ENCODE measurements at places on chromosomes 1 and 21.

DNA sequence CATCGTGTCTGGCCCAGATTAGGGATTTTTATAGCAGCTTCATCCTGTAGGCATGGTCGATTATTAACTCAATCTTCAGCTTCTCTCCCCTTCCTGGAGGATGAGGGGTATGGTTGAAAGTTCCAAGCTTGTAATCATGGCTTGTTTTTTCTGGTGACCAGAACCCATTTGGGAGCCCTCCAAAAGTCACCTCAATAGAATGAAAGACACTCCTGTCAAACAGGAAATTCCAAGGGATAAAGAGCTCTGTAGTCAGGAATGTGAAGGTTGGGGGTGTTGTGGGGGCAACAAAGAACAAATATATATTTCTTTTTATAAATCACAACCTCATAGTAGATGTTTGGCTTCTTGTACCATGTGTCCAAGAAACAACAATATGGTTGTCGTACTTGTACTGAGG lies 212.7 kb upstream of the ESRRG start:
- no peak for DNase-seq

GRCh38 chr1:113396585-113396984 lies 6.3 kb downstream of the MAGI3 start:
- DNase-seq = no peak

DNA sequence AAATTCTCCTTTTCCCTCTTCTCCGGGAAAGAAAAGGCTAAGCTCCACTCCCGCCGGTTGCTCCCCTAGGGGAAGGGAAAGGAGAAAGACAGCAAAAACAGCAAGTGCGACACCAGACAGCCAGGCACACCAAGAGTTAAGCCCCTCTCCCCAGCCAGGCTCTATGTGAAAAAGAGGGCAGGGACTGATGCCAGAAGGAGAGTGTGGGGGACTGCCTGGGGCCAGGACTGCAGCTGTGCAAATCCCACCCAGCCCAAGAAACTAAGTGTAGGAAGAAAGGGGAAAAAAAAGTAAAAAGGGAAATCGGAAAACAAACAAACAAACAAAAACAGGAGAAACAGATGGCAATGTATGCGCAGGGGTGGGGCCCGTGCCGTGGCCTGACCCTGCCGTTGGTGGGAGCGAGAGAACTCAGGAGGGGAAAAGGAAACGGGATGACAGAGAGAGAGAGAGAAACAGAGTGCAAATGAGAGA lies 27.7 kb upstream of the FMO1 start:
- no peak for DNase-seq

DNA sequence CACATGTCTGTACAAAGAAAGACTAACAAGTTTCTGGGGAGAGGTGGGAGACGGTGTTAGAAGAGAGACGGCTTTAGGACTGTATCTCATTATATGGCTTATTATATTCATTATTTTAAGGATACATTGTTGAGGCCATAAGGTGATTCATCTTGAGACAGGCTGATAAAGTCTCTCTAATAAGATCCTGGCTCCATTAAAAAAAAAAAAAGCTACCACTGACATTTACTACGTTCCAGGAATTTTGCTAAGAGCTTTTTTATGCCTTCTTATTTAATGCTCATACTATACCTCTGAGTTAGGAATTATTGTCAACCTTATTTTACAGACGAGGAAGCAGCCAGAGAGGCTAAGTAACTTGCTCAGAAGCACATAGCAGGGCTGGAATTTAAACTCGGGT lies 173.7 kb downstream of the GABPA start:
- DNase-seq = no peak

GRCh38 chr1:50047916-50048694 lies 24.4 kb upstream of the AGBL4 start:
- DNase-seq = no peak

GRCh38 chr1:156259805-156260204 lies 11.9 kb upstream of the PAQR6 start:
- no peak for DNase-seq

- DNase-seq = no peak
Measured at GRCh38 chr1:193338194-193338593, 151.8 kb upstream of the B3GALT2 start.

DNA sequence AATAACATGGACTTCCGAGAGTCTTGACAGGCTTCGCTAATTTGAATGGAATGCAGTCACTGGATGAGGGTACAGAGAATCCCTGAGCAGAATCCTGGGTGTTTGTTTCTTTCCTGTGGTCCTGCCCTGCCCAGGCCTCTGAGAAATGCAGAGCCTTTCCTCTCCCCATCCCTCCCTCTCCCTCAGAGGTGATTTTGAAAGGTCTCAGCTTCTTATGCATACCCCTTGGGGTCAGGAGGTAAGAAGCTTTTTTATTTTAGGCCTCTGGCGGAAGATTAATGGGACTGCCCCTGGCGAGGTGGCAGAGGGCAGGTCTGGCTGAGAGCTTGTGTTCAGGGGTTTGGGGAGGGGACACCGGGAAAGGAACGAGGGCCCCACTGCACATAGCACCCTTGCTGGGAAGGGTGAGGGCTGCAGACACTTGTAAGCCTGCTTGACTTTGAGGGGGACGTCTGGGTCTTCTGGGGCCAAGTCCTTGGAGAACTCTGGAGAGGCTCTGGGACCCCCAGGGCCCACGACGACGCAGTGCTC lies 116.5 kb upstream of the SLC45A1 start:
- no peak for DNase-seq

DNA sequence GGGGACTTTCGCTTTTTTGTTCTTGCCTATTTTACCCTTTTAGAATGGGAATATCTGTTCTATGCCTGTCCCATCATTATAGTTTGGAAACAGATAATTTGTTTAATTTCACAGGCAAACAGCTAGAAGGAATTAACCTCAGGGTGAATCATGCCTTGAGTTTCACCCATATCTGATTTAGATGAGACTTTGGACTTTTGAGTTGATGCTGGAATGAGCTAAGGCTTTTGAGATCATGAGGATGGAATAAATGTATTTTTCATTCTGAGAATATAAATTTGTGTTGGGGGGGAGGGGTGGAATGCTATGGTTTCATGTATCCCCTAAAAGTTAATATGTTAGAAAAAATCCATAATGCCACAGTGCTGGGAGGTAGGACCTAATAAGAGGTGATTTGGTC lies 56.1 kb upstream of the TACSTD2 start:
- no peak for DNase-seq

DNA sequence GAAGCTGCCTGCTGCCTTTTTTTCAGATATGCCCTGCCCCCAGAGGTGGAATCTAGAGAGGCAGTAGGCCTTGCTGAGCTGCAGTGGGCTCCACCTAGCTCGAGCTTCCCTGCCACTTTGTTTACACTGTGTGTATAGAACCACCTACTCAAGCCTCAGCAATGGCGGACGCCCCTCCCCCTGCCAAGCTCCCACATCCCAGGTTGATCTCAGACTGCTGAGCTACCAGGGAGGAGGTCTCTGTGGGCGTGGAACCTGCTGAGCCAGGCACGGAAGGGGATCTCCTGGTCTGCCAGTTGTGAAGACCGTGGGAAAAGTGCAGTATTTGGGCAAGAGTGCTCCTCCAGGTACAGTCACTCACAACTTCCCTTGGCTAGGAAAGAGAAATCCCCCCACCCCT lies 65.1 kb downstream of the MSH4 start:
- DNase-seq = no peak

- no peak for DNase-seq
Measured at GRCh38 chr1:55062801-55063576, 23.6 kb downstream of the PCSK9 start.

- DNase-seq = no peak
Measured at GRCh38 chr1:156419854-156420204, 50.8 kb downstream of the RHBG start.

DNA sequence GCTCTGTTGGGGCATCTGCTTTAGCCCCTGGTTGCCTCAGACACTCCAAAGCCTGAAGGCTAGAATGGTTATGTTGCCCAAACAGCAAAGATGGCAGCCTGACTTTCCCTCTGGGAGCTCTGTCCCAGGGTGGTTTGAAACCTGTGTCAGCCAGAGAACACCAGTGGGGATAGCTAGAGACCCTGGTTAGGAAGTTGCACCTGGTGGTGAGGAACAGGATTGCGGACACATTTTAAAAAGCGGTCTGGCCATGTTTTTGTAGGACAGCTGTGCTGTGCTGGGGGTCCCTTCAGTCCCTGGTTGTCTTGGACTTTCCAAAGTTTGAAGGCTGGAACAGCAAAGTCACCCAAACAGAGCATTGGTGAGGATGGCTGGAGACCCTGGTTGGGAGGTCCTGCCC lies 87.8 kb downstream of the DNM3 start:
- DNase-seq = no peak

GRCh38 chr1:24498589-24498988 lies 4.0 kb upstream of the RCAN3 start:
- DNase-seq = no peak

DNA sequence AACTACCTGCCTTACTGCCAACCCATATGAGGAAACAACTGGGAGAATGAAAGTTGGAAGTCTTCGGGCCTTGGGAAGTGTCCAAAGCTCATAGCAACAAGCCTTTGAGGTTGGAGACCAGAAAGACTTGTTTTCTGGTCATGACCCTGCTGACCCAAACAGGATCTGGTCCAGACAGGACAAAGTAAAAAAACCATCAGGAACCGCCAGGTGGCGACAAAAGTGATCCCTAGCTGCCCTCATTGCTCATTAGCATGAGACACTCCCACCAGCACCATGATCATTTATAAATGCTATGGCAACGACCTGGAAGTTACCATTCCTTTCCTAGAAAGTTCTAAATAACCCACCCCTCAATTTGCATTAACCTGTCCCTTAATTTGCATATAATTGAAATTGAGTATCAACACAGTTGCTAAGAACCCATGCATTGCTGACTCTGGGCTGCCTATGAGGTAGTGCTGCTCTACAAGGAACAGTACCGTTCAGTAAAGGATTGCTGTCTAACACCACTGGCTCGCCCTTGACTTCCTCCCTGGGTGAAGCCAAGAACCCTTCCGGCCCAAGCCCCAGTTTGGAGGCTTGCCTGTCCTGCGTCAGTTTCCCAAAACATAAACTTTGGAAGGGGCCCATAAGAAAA lies 89.0 kb downstream of the URB2 start:
- DNase-seq = peak; percentile 5

DNA sequence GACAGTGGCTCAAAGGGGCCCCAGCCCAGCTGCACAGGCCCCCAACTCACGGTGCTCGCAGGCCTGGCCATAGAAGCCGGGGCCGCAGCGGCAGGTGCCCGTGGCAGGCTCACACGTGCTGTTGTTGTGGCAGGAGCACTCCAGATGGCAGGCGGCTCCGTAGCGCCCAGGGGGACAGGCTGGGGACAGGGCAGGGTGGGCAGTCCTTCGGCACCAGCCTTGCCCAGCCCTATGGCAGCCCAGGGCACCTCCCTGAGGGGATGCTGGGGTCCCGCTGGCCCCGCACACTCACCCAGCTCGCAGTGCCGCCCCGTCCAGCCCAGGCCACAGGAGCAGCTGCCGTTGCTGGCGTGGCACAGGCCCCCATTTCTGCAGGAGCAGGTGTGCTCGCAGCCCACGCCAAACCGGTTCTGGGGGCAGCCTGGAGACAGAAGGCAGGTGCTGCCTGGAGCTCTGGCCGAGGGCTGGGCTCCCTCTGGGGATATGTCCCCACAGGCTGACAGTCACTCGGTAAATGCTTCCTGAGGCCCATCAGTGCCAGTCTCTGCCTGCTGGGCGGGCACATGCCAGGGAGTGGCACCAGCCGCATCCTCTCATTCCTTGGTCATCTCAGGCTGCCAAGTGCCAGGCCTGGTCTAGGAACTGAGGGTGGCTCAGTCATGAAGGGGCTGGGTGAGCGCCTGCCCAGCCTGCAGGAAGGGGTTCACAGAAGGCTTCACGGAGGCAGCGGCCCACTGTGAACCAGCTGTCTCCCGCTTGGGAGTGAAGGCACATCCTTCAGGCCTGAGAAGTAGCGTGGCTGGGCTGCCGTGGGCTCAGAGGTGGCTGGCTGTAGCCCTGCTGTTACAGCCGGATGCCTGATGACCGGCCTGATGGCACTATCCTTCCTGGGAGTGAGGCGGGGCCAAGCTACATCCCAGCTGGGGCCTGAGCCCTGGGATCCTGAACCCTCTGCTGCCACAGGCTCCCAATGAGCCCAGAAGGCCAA lies 40.1 kb downstream of the ARHGEF16 start:
- DNase-seq = no peak

DNA sequence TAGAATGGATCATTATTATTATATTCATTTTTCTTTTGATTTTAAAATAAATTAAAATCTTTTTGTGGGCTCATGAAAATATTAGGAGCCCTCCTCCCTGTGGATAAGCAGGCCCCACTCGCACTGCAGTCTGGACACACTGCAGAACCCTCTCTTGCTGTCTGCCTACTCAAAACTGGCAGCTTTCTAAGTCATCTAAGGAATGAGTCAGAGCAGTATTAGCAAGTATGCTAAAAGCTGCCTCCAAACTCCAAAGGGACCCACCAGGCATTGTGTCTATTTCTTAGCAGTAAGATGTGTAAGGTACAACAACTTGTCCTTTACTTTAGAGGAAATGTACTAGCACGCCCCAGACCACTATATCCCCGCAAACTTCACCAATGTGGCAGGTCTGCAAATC lies 108.8 kb downstream of the SYF2 start:
- no peak for DNase-seq

DNA sequence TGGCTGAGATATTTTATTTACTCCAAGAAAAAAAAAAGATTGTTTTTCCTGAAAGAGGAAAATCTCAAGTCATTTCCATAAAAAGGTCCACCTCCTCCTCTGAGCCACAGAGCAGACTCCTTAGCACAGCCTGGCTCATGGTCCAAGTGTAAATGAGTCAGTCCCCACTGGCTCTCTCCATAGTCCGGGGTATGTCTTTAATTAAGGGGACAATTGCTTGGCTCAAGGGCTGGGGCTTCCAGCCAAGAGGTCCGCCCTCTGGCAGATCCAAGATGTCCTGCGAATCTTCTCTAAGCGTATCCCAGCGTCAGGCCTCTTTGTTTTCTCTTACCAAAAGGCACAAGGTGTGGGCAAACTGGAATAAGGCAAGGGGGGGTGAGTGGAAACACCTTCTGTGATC lies 33.3 kb downstream of the FOXD2 start:
- no peak for DNase-seq

- no peak for DNase-seq
Measured at GRCh38 chr21:39353295-39353694, 4.4 kb upstream of the HMGN1 start.

DNA sequence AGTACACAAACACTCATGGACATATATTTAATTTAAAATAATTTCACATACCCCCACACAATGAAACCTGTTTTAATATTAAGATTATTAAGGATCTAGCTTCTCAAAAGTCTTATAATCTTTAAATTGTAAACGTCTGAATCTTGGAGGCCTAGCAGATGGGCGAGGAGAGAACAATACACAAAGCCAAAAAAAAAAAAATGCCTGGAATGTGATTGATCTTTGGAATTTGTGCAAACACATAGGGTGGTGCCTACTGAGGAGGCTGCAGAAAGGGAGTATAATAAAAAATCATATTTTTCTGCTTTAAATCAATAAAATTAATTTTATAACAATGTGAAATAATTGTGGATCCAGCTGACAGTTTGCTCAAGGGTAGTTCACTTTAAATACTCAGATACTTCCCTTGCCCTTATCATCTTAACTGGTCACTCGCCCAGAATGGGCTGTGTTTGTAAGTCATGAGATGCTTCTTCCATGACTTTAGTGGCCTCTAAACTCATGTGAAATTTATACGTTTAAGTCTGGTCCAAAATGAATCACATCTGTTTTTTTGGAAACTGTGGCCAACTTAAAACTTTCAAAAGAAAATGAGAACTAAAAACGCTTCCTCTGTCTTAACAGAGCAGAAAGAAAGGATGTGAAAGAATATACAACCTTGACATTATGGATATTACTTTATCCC lies 802.8 kb upstream of the CXADR start:
- no peak for DNase-seq
